ENCODE measurements at places on chromosomes 7 and 10.
A peak's percentile ranks its signal among the peaks of the same experiment; 100 is the strongest.

DNA sequence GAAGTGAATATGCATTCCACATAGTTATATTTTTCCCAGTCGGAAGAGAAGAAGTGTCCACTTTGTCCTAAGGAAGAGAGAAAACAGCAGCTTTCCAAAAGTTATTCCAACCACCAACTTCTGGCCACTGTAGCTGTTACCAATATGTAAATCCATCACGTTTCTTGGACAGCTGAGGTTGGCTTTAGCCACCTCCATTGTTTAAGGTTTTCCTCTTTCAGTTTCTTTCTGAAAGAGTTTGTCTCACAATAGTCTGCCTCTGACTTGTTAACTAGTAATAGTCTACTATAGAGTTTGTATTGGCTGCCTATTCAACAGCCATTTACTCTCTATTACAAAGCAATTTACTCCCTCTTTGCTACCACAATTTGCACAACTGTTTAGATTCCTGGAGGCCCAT, 457.6 kb upstream of the LRRN3 start:
- no peak for DNase-seq

GRCh38 chr7:151520419-151521261, 945 bp upstream of the RHEB start:
- DNase-seq = peak; percentile 80

DNA sequence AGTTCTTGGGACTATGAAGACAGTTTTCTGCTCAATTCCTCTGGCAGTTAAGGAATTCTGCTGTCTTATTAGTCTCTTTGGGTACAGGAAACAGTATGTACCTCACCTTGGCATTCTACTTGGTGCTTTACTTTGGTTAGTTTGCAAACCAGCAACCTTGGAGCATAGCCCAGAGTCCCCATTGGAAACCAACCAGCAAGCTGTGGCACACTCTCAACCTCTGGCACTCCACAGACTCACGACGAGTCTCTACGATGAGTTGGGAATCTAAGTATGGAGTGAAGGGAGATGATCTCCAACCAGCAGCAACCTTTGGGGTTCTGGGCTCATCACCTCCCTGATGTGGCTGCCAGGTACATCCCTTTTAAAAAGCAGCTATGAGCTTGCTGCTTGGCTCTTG, 43.8 kb downstream of the TPK1 start:
- DNase-seq = no peak

GRCh38 chr7:153413199-153413539, 639.0 kb upstream of the DPP6 start:
- no peak for DNase-seq

DNA sequence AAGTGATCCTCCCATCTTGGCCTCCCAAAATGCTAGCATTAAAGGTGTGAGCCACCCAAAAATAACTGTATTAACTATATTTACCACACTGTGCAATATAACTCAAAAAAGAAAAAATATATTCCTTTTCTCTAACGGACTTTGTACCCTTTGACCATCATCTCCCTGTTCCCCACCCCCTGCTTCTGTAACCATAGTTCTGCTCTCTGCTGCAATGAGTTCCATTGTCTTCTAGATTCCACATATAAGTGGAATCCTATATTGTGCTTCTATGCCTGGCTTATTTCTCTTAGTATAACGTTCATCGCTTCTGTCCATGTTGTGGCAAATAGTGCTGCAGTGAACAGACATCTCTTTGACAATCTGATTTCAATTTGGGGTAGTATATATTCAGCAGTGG, 4.2 kb downstream of the TMEM248 start:
- DNase-seq = no peak

- DNase-seq = no peak
Measured at GRCh38 chr10:103498936-103499638, 5.6 kb downstream of the NEURL1 start.

- no peak for DNase-seq
Measured at GRCh38 chr7:96989241-96989858, 16.0 kb upstream of the DLX6 start.

DNA sequence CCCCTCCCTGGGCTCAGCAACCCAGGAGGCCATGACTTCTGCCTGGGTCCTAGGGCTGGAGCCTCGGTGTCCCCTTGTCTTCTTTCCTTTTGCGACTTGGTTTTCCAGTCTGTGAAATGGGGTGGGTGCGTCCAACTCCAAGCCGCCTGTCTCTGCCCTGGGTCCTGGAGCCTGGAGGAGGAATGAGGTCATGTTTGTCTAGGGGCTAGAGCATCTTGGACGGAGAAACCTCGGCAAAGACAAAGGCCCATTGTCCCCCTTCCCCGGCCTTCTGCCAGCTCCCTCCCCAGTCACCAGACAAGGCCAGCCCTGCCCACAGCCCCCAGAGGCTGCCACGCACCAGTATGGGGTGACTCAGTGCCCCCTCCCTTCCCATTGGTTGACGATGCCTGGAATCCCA, 39.8 kb upstream of the ELN start:
- peak; percentile 81 for DNase-seq

DNA sequence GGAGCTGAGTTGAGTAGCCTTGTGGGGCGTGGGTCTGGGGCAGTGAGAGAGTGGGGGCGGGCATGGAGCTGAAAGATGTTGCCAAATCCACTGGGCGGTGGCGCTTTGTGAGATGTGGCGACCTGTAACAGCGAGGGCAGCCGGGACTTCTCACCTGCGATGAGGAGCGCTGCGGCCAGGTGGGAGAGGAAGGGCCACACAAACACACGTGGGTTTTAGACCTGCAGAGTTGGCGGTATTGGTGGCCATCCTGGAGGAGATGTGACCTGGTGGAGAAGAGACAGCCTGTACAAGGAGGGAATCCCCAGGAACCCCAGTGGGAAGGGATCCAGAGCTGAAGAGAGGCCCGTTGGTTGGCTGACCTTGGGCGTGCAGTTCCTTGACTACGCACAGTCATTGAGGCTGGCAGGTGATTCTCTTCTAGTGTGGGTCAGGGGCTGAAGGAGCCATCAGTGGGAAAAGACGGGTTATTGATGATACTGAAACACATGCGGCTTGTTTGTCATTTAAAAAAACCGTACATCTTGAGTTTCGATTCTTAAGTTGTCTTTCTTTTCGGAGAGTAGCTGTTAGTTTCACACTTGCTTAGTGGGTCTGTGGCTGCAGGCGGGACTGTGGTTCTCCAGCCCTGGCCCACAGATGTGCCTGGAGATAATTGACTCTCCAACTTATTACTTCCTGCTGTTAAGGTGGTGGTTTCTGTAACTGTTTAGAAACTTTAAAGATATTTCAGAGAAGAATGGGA, 2.4 kb downstream of the CHST12 start:
- no peak for DNase-seq

DNA sequence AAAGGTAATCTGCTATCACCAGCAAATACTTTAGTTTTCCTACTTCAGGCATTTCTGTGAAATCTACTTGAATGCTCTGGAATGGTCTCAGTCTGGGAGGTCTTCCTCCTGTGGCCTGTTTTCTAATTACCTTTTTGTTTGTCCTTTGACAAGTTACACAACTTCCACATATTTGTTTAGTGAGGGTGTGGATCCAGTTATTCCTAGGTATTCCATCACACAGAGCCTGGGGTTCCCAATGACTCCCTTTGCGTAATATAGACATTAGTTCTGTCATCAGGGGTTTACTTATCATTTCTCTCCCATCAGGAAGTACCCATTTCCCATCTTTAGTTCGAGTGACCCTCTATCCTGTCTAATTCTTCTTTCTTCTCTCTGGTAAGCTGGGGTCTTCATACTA, 28.1 kb upstream of the ELOVL3 start:
- DNase-seq = no peak

- DNase-seq = no peak
Measured at GRCh38 chr10:14195433-14195832, 135.3 kb downstream of the FRMD4A start.

GRCh38 chr7:47143339-47143738, 438.6 kb downstream of the TNS3 start:
- DNase-seq = no peak

DNA sequence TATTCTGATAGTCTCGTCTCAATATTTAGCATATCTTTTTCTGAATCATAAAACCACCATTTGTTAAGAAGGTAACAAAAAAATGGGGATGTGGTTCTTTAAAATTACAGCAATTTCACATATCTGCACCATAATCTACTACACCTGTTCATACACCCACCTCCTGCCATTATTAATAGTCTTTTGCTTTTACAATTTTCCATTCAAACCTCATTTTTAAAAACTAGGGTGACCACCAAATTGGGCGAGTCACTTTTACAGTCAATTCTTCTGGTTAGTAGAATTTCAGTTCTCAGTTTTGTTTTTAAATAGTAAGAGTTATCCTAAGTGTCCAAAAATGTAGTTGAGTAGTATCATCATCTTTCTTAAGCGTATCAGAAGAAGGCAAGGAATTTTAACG, 48.4 kb upstream of the GSAP start:
- DNase-seq = no peak
